ENCODE measurements at places on chromosomes 16 and 17.

DNA sequence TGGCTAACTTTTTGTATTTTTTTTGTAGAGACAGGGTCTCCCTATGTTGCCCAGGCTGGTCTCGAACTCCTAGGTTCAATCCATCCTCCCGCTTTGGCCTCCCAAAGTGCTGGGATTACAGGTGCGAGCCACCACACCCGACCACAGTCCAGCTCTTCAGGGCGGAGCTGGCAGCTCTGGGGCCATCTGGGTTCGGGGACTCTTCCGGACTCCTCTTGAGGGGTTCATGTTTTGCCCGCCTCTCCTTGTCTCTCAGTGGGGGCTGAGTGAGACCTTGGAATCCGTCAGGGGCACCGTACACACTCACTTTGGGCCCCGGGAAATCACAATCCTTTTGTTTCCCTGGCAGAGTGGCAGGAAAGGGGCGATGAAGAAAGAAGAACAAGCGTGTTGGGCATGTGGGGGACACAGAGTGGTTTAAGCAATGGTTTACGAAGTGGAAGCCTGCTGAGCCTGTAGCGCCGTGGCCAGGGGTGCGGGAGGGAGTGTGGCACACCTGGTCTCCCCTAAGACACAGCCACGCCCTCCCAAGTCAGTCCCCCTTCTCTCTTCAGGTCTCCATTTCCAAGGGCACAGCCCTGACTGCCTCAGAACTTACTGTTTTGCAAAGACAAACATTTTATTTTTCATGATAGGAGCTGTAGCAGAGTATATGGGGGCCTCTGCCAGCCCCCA is 26.1 kb downstream of the TNS4 start:
- DNase-seq, result no peak

DNA sequence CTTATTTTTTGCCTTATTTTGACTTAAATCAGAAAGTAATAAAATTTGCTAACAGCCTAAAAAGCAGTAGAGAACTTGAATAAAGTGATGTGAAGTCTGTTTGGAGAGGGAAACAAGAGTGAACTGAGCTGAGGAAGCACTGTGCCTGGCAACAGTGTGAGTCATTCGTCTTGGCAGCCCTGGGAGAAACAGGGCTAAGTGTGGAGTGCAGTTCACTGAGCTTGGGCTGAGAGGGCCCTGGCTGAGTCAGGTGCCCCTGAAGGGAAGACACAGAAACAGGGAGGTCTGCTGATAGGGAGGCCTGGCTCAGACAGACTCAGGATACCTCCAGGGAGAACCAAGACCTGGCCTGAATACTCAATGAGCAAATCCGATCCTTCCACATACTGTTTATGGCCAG is 132.1 kb downstream of the HS3ST4 start:
- DNase-seq, result peak; percentile 2

- DNase-seq, result peak; percentile 10
These were observed 1.5 kb downstream of the ESRP2 start for GRCh38 chr16:68234188-68235107.

DNA sequence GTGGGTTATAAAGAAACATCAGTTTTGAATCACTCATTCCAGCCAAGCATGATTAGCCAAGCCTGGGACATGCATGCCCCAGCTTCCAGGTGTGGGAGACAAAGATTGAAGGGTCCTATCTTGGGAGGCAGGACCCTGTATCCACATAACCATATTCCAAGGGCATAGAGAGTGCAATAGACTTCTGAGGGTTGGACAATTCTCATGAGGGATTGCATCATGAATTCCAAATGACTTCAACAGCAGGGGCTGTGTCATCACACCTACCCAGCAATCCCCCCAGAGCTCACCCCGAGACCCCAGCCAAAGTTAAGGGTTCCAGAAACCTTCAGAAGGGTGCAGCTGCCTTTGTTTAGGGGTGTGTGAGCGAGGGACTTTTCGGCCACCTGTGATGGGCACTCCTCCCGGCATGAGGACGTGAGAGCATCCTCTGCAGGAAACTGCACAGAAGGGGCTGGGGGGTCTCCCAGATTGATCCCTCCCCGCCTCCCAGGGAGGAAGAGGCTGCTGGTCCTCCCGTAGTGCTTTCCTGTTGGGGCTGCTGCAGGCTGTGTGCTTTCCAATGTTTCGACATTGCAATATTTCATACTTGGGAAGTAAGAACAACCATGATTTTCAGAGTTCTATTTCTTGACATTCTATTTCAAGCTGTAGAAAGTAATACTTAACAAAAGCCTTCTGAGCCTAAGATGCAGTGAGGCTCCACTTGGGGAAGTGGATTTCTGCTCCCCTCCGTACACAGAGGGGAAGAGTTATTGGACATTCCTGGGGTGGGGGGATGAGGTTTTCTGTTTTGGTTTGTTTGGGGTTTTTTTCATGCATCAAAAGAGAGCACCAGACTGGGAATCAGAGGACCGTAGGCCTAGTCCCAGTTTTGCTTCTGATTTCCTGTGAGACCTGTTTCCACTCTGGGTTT is 13.3 kb upstream of the PITPNM3 start:
- no peak for DNase-seq

DNA sequence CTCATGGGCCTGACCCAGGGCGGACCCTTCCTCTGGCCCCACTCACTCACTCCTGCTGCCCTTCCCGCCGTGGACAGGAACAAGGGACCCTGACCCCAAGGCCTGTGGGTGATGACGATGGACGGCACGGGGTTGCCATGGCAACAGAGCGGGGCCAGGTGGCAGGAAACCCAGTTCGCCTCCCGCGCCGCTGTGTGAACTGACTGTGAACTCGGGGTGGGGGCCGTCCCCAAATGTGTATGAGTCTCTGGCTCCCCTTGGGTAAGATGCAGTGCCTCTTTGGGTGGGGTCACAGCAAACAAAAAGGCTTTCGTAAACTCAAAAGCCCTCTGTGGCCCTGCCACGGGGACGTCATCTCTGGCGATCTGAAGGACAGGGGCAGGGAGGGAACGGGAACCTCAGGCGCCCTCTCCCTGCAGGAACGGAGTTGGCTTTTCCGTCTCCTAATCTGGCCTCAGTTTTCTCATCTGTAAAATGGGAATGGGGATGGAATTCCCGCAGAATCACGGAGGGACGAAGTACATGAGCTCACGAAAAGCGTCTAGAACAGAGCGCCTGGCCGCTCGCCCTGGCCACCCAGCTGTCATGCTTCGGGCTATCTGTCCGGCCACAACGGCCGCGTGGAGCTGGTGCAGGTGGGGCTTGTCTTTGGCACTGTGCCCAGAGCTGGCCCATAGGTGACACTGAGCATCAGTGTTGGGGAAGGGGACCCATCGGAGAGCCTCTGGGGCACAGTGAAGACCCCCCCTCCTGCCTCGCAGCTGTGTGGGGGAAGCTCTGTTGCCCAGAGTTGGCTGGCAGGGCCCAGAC is 44.9 kb upstream of the PABPN1L start:
- no peak for DNase-seq

DNA sequence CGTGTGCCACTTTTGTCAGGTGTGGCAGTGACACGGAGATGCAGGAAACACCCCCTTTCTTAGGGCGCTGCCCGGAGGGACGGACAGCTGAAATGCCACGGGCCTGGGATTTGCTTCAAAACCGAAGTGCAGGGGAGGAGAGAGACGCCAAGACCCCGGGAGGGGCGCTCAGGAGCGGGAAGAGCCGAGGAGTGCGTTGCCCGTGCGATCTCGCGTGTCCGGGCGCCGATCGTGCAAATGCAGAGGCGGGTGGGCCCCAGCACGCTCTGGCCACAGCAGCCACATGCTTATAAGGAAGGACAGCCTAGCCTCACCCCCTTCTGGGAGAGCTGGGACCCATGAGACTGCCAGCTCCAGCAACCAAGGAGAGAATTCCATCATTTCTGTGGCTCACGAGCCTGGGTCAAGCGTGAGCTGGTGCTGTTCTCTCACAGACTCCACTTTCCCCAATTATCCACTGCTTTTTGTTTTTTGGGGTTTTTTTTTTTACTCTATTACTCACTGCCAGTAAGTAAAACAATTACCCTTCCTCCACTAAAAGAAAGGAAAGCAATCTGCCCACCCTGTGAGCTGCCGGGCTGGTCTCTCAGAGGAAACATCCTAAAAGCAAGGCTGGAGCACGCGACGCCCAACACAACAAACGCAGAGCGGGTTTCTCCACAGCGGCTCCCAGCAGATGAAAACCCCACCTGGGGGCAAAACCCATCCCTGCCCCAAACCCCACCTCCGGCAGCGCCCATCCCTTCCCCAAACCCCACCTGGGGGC is 27.2 kb upstream of the C16orf95 start:
- no peak for DNase-seq

DNA sequence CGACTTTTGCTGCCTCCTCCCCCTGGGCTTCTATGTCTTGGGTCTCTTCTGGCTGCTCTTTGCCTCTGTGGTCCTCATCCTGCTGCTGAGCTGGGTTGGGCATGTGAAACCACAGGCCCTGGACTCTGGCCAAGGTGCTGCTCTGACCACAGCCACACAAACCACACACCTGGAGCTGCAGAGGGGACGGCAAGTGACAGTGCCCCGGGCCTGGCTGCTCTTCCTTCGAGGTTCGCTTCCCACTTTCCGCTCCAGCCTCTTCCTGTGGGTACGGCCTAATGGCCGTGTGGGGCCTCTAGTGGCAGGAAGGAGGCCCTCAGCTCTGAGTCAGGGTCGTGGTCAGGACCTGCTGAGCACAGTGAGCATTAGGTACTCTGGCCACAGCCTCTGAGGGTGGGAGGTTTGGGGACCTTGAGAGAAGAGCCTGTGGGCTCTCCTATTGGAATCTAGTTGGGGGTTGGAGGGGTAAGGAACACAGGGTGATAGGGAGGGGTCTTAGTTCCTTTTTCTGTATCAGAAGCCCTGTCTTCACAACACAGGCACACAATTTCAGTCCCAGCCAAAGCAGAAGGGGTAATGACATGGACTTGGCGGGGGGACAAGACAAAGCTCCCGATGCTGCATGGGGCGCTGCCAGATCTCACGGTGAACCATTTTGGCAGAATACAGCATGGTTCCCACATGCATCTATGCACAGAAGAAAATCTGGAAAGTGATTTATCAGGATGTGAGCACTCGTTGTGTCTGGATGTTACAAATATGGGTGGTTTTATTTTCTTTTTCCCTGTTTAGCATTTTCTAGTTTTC is 2.3 kb downstream of the GP1BA start:
- DNase-seq, result peak; percentile 45

DNA sequence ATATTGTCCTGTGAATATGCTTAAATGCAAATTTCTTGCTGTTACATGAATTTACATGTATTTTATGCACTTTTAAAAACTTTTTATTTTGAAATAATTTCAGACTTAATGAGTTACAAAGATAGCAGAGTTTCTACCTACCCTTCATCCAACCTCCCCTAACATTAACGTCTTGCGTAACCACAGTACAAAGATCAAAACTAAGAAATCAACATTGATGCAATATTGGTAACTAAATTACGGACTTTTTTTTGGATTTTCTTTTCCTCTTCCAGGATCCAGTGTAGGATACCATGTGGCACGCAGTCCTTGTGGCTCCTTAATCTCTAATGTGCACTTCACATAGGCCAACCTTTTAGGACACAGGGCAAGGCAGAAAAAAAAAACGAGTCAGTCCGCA is 124.9 kb downstream of the ABCC12 start:
- no peak for DNase-seq

GRCh38 chr17:62611292-62611691 is 16.2 kb upstream of the MRC2 start:
- no peak for DNase-seq

GRCh38 chr17:15261802-15262290 is 3.3 kb downstream of the PMP22 start:
- peak; percentile 27 for DNase-seq

DNA sequence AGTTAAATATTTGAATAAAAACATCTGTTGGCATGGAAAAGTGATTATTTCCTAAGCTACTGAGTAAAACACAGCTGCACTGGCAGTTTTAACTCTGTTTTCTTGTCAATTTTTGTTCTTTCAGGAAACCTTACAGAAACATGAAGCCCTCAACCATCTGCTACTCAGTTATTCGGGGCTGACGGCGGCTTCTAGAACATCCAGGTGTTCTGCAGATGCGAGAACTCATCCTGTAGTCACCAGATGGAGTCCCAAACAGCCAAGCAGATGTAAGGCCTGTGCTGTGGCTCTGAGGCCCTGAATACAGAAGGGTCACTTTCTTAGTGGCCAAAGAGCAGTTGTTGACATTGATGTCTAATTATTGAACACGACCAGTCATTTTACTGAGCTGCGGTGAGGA is 15.5 kb downstream of the ARSG start:
- DNase-seq, result no peak

GRCh38 chr16:31529108-31529936 is 1.6 kb downstream of the AHSP start:
- peak; percentile 59 for DNase-seq

- DNase-seq, result no peak
These were observed 255.7 kb downstream of the RBFOX3 start for GRCh38 chr17:79355165-79355564.

DNA sequence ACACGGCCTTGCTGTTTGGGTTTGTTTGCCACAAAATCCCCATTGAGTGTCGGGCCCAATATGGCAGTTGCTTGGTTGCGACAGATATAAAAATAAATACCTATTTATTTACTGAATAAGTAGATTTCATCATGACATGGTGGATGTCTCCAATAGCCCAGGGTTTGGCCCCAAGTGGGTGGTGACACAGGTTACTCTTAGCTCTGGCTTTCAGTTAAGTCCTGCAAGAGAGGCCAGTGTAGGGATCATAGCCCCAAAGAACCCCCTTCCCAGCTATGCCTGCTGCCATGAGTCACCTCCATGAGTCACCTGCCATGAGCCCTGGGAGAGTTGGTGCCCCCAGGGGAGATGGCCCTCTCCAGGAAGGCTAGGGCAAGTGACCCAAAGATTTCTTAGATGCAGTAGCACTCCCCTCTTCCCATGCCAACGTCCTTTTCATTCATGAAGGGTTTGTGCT is 78.7 kb upstream of the LGALS9 start:
- DNase-seq, result peak; percentile 37

DNA sequence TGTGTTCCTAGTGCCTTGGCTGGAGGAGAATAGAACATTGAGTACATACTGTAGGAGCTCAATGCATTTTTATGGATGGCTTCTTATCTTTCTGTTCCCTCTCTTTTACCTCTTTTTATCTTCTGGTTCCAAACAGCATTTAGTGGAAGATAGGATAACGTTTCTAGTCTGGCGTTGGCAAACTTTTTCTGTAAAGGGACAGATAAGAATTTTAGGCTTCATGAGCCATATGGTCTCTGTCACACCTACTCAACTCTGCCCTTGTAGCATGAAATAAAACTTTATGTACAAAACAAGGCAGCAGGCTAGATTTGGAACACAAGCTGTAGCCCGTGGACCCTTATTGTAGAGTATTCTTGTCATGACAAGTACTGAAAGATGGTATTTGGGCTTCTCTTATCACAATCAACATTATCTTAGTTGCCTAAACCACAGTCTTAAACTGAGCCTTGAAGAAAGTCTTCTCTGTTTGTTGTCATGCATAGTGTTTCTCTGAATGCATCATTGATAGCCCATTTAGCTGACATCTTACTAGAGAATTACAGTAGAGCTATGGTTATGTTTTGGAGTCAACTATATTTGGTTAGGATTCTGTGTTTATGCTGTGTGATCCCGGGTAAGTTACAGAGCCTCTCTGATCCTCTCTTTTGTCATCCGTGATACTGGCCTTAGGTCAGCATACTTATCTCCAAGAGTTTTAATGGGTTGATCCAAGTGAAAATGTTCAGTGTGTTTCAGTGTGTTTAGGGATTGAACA is 80.2 kb downstream of the HS3ST4 start:
- DNase-seq, result no peak

GRCh38 chr16:9797306-9797705 is 384.9 kb downstream of the GRIN2A start:
- DNase-seq, result peak; percentile 70

- DNase-seq, result no peak
These were observed 80.0 kb downstream of the PCTP start for GRCh38 chr17:55830699-55831471.

- no peak for DNase-seq
These were observed 1.5 kb upstream of the CHD3 start for GRCh38 chr17:7887038-7887481.
